B cell (primary cell): ENCODE measurements at places on chromosomes 5 and 9. TPM values are rescaled to one million over a fixed set of nuclear protein-coding genes. Genes with fewer than 3 reads are reported as not detected.
A peak's percentile ranks its signal among the peaks of the same experiment; 100 is the strongest.

SGCD gene
- not detected in 2 replicates for total RNA-seq

ALAD gene
- total RNA-seq, result 39.8 and 40.1 TPM in 2 replicates

- DNase-seq, result peak; percentile 10
These were observed 1.7 kb downstream of the GRHPR start for GRCh38 chr9:37424204-37424685.

DNA sequence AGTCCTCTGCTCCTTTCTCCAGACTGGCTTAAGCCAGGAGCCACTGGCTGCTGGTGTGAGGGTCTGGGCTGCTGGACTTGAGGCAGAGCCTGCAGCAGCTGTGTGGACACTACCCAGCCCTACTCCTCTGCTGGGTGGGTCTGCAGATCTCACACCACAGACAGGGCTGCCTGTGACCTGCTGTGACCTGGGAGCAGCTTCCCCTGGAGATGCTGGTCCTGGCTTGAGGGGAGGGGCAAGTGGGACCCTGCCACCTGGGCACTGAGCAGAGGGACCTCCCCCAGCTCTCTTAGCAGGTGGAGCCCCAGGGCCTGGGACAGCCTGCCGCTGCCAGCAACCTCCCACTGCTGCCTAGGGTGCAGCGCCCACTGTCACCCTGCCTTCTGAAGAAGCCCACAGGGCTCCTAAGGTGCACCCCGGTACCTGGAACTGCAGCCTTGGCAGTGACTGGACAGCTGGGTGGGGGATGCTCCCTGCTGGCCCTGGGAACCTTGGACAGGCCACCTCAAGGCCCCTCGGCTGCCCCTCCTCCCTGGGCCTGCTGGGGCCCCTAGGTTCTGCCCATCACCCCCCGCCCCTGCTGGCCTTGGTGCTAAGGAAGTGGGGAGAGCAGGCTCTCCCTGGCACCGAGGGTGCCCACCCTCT is 9.1 kb downstream of the CACFD1 start:
- DNase-seq, result no peak
